ENCODE measurements at places on chromosomes 6 and 20. TPM values are rescaled to one million over a fixed set of nuclear protein-coding genes. Genes with fewer than 3 reads are reported as not detected.

GRCh38 chr20:58458342-58459057 is 56.7 kb downstream of the APCDD1L start:
- DNase-seq, result no peak

- no peak for DNase-seq
Measured at GRCh38 chr6:14035071-14035847, 82.3 kb upstream of the CD83 start.

DNA sequence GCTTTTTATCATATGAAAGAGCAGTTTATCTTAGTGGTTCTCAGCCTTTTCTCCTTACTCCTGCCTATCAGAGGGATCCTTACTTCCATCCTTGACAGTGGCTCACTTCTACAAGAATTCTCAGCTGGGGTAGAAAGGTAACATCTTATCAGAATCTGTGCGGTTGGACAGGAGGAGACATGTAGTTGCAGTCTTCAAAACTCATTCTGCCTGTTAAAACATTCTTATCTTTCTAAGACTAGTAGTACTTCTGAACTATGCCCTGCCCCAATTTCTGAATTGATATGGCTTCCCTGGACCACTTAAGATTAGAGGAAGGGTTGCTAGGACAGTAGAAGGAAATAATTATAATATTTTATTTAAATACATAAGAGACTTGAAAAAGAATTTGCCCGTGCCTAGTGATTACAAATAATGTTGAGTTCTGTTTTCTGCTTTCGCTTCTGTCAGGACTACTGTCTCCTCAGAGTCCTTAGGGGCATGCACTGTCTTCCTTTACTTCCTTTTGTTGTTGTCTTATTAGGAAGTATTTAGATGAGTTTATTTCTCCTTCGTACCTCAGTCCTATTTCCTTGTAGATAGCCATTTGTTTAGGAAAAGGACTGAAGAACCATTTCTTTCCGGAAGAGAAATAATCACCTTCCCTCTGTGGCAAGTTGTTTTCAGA is 24.9 kb downstream of the BLTP3A start:
- no peak for DNase-seq

DNA sequence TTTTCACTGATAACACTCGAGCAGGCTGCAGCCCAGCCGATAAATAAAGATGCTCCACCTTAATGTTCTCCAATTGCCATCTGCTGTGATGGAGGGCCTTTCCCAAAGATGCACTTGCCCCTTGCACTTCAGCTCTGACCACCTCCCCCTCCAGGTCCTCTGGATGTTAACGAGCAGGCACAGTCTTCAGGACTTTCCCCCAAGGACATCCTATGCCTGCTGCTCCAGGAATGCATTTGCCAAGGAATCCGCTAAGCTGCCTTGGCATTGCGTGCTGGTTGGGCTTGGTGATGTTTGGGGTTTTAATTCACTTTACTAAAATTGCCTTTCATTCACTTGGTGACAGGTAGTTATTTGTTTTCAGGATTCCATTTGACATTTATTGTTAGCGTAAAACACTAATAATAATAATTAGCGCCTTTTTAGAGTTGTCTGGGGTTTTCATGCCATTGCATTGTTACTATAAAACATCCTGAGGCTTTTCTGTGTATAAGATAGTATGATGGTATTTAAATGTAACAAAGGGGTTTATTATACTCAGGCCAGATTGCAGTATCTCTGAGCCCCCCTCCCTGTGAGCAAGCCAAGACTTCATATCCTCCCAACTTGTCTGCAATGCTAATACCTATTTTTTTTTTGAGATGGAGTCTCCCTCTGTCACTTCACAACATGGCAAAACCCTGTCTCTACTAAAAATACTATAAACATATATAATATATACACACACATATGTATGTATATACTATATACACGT is 66.7 kb upstream of the TSHZ2 start:
- DNase-seq, result no peak

DNA sequence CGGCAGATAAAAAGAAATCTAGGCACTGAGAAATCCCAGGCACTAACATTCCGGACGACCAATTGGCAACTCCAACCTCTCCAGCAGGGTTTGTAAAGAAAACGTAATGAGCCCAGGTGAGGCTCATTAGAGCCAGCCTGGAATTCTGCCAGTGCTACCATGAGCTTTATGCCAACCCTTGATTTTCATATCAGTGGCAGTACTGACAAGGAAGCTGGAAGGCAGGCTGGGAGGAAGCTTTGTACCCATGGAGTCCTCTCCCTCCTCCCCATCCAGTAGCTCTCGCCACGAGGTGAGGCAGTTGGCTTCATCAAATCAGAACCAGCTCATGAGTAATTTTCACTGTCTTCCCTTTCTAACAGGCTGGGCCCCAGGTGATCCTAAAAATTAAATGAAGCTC is 250.2 kb downstream of the ZNF217 start:
- DNase-seq, result no peak

DNA sequence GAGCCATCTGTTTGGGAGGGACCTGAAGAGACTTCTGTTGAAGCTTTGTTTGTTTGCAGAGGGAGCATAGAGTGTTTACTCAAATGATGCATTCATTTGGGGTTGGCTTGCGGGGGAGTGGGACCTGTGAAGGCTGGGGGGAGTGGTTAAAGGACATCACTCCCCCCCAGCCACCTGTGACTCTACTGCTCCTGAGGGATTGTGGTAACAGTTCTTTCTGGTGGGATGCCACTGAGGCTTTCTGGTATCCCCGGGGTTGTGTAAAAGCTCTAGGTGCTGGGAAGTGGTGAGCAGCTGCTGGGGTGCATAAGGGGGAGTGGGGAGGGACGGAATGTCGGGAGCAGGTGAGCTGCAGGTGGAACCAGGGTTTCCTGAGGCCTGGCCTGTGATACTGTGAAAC is 239.2 kb upstream of the QKI start:
- DNase-seq, result no peak

DNA sequence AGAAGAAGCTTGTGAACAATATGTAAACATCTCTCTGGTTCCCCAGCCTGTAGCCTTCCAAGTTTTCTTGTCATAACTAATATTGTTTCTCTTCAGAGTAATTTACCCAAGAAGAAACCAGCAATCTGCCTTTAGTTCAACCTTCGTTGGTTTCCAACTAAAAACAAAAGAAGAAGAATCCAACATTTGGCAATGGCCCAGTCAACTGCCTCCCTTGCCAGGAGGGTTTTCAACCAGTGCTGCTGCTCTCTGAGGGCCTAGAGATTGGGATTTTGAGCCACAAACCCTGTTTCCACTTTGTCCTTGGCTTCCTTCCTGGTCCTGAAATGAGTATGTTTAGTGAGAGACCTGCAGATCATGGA is 395.8 kb upstream of the CNR1 start:
- no peak for DNase-seq

DNA sequence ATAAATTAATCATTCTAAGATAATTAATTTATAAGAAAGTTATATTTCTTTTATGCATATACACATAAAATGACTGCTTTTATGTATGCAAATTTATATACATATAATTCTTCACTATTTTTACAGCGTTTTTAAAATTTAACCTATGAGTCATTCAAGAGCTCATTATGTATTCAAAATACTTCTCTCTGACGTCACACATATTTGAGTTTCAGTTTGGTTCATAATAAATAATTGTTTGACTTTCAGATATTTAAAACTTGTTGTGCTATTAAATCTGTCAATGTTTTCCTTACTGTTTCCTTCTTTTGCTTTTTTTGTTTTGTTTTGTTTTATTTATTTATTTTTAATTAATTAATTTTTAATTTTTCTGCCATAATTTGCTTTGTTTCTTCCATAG is 467.5 kb upstream of the ADGRB3 start:
- DNase-seq, result no peak

DNA sequence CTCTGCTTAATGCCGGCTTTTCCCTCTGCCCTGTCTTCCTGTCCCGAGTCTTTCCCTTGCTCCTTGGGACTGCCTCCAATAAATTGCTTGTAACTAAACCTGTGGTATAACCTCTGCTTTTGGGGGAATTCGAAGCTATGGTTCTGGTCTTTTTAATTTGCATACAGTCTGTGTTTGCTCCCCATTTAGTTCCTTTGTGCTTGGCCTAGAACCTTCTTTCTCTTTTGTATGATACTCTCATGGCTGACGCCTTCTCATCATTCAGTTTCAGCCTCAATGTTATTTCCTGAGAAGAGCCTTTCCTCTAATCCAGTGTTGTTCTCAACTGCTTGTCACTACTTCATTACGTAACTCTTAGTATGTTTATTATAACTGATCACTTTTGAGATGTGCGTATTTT is 248.0 kb downstream of the PHF3 start:
- no peak for DNase-seq

GRCh38 chr6:16450285-16450684 is 211.9 kb downstream of the GMPR start:
- no peak for DNase-seq

DNA sequence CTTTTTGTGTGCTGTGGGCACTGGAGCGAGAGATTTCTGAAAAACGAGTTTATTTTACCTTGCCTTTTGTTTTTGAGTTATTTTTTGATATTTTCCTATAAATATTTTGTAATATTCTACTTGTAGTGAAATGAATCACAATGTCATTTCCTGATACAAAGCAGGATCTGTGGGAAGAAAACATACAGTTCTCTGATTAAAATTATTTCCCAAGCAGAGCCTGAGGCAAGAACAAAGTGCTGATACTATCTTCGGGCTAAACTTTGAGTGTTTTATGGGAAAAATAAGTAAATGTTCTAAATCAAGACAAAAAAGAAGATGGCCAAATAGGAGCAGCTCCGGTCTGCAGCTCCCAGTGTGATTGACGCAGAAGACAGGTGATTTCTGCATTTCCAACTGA is 33.7 kb upstream of the ELOVL5 start:
- no peak for DNase-seq

GRCh38 chr6:34249469-34250261 is 859 bp upstream of the SMIM29 start:
- DNase-seq, result no peak

DNA sequence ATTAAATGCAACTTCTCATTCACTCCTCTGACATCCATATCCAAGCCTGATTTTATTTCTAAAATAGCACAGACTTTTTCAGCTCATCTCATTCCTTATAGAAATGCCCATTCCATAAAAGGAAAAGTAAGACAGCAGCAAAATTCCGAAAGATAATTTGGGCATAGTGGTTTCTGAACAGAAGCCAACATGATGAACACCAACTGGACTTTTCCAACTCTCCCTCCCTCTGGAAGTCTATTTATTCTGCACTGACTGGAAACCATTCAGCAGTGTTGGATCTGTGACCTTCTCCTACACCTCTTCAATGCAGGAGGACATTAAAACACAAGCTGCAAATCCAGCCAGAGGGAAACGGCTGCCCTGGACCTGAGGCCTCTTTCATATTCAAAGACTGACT is 306.2 kb upstream of the NT5E start:
- no peak for DNase-seq

- no peak for DNase-seq
Measured at GRCh38 chr20:57693002-57693582, 16.7 kb downstream of the PMEPA1 start.

GRCh38 chr6:37020381-37020780 is 14.9 kb downstream of the FGD2 start:
- no peak for DNase-seq

DNA sequence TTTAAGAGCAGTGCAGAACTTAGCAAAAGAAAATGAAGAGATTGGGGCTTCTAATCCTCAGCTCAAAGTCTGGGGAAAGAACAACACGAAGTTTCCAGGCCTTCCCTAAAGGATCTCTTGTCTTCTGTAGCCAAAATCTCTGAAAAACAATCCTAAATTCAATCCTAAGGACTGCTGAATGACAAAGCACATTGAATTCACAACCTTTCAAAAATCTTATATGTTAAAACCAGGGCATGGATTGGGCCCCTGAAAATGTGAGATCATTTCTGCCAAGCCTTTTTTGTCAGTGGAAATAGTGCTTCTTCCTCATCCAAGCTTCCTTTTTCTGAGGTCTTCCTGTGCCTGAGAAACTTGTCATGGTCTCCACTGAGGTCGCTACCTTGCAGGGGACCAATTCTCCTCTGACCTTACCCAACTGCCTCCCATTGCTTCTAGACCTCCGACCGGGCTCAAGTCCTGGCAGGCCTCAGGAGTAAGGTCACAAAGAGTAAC is 126.2 kb upstream of the ARID1B start:
- no peak for DNase-seq

- no peak for DNase-seq
Measured at GRCh38 chr20:49570828-49571552, 3.1 kb upstream of the PTGIS start.

DNA sequence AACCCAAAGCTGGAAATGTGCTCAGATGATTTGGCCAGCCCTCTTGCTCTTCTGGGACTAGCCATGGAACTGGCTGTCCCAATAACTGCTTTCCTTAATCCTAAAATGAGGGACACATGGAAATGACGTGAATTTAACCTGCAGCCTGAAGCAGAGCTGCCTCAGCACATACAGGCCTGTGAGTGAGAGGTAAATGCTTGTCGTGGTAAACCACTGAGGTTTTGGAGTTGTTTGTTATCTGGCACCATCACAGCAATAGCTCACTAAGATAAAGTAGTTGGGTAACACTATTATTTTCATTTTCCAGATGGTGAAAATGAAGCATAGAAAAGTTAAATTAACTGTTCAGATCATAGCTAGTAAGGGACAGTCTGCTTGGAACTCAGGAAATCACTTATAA is 333.4 kb upstream of the CHD6 start:
- DNase-seq, result no peak

DNA sequence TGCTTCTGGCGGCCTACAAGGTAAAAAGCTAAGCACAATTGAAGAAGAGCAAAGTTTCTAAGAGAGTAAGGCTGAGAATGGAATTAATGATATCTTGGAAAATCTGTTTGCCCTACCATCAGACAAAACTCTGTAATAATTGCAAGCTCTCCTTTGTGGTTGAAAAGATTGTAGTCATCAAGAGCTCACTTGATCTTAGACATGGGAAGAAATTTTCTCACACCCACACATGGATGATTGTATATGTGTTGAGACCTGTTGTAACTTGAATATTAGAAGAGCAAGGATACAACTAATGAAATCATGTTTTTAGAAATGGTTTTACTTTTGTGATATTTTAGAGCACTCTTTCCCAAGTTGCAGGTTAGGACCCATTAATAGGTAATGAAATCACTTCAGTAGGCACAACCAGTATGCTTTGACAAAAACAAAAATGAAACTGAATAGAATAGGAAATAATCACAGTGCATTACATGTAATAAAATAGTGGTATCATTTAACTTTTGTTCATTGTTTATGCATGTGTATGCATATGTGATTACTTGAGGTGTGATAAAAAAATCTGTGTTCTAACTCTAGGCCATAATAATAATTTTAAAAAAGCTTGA is 14.0 kb downstream of the DCBLD1 start:
- no peak for DNase-seq

The LY6G5B gene
- 10.1 TPM for total RNA-seq

The PRL gene
- not detected for total RNA-seq

The ARMH2 gene
- total RNA-seq, result not detected

The OLIG3 gene
- total RNA-seq, result not detected

The MYLK4 gene
- 0.48 TPM for total RNA-seq

The KHDC1L gene
- total RNA-seq, result not detected

The HCRTR2 gene
- total RNA-seq, result not detected

The EPPIN gene
- total RNA-seq, result not detected

The SIRPD gene
- not detected for total RNA-seq

The ARFGAP1 gene
- total RNA-seq, result 49.2 TPM

The PNPLA1 gene
- total RNA-seq, result not detected

The BNIP5 gene
- not detected for total RNA-seq

The PDE10A gene
- total RNA-seq, result 15.9 TPM

The MUC22 gene
- total RNA-seq, result not detected
